ENCODE measurements at places on chromosomes 6 and 20.
A peak's percentile ranks its signal among the peaks of the same experiment; 100 is the strongest.

DNA sequence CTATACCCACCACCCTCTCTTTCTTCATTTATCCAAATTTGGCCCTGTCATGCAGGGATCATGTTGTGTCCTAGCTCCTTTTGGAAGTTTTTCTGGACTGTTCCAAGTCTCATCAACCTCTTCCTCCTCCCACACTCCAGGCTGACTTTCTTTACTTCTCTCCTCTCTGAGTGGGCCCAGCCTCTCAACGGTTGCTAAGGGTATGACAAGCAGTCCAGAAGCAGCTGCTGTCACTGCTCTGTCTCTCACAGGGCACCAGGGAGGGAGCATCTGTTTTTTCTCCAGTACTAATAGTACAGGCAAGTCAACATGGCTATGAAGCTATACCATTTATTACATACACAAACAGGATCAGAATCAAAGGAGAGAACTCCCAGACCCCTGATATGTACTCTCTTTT, 8.2 kb downstream of the NT5DC1 start:
- no peak for DNase-seq

DNA sequence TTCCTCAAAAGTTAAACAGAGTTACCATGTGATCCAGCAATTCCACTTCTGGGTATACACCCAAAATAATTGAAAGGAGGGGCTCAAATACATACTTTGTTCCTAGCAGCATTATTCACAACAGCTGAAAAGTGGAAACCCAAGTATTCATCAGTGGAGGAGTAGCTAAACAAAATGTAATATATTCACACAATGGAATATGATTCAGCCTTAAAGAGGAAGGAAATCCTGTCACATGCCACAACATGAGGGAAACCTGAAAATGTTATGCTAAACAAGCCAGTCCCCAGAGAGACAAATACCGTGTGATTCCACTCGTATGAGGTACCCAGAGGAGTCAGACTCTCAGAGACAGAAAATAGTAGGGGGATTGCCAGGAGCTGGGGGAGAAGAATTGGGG, 44.5 kb downstream of the PXDC1 start:
- no peak for DNase-seq

GRCh38 chr6:6925391-6926164, 182.2 kb upstream of the RREB1 start:
- no peak for DNase-seq

DNA sequence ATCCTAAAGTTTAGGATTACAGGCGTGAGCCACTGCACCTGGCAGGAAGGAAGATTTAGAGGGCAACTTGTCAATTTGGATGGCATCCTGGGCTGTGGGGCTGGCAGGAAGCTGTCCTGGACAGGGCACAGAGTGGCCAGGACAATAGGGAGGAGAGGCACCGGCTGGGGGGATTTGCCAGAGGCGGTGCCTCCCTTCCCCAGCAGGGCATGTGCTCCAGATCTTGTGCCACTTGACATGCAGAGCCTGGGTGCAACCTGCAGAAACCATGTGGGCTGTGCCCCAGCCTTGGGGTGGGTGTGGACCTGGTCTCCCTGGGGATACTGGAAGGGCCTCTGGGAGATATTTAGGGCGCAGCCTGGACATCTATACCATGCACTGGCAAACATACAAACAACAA, 58.6 kb upstream of the EEF1A1 start:
- DNase-seq = no peak

DNA sequence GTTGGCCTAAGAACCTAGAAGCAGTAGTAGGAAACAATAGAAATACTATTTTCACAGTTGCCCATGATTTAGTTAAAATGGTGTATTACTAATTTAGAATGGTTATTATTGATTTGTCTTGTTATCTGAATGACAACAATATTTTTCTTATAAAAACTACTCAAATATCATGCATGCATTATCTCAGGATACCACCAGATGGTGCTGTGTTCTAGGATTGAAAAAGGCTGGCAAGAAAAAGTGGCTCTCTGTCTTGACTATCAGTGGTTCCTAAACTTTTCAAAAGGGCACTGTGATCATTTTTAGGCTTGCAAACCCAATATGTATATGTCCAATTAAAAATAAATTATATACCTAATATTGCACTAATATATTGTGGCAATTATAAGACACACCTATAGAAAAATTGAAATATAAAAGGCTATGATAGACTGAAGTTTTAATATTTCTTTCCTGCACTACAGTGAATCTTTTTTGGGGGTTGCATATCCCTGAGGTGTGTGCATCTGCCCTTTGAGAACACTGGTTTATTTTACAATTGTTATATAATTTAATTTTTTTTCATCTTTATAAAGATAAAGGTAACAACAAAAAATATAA, 131.7 kb upstream of the MLIP start:
- DNase-seq = peak; percentile 15

- no peak for DNase-seq
These were observed 117.3 kb downstream of the TMEM170B start for GRCh38 chr6:11654876-11655275.

DNA sequence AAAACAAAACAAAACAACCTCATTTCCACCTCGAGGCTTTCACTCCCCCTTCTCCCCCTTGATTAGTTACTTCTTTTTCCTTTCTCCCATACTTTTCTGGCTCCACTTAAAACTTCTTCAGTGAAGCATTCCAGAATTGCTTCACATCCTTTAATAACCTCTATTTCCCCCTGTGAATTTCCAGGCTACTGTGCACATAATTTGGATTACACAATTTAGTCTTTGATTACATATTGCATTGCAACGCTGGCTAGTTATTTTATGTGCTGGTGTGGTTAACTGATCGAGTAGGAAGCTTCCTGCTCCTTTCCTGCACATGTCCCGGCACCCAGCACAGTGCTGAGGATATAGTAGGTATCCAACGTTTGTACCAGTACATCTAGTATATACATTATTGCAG, 28.1 kb upstream of the EEF1E1 start:
- no peak for DNase-seq

- no peak for DNase-seq
These were observed 619 bp downstream of the DAAM2 start for GRCh38 chr6:39792540-39793450.

DNA sequence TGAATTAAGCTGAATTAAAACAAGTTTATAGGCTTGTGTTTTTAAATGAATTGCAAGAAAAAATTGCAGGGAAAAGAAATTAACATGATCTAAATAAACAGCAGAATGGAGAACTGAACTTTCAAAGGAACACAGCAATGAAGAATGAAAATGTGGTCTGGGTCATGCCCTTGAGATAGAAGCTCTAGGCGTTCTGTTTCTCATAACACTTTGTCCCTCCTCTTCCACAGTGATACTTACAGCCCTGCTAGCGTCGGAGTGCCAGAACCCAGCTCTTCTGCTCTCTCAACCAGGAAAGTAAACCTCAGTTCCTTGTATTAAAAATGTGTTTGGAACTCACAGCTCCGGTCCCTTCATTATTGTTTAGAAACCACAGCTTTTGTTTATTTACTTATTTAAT, 11.4 kb downstream of the HMGCLL1 start:
- DNase-seq = no peak

- no peak for DNase-seq
These were observed 36.1 kb downstream of the GABRR2 start for GRCh38 chr6:89278956-89279355.

DNA sequence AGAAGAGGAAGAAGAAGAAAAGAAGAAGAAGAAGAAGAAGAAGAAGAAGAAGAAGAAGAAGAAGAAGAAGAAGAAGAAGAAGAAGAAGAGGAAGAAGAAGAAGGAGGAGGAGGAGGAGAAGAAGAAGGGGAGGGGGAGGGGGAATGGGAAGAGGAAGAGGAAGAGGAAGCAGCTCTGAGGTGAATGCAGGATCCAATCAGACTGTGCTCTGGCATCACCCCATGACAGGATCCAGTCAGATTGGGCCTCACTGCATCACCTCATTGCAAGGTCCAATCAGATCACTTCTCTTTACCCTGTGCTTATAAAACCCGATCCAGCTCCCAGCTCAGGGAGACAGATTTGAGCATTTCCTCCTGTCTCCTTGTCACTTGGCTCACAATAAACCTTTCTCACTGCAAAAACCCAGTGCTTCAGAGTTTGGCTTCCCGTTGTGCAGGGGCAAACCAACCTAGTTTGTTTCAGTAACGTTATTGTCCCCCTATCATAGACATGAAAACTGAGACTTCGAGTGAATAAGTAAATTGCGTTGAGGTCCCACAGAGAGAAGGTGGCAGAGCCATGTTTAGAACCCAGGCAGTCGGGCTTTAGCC, 28.6 kb upstream of the YWHAB start:
- DNase-seq = no peak

DNA sequence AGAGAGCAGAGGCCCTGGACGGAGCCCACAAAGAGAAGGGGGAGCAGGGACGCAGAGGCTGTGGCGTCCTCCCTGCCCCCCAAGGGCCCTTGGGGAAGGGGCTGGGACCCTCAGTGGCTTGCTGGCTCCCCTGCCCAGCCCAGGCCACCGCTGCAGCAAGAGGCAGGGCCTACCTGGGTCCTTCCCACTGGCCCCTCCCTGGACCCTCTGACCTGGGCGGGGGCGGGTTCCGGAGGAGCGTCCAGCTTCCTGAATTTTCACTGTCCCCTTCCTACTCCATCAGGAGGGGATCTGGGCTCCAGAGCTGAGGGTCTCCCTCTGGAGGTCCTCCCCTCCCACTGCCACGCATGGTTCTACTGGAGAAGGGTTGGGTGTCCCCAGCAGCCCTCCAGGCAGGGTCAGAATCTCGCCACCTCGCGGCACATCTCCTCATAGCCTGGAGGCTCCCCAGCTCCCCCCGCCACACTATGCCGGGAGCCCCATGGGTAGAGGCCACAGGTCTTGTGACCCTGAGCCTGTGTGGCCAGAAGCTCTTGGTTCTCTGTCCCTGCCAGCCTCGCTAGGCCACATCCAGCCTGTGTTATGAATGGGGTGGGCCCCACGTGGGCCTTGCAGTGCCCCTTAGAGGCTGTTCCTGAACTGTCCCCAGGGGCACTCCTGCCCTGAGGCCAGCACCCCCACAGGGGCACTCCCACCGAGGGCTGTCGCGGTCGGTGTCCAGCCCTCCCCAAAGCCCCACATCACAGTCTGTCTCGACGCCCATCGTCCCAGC, 1.0 kb upstream of the SOX18 start:
- no peak for DNase-seq

DNA sequence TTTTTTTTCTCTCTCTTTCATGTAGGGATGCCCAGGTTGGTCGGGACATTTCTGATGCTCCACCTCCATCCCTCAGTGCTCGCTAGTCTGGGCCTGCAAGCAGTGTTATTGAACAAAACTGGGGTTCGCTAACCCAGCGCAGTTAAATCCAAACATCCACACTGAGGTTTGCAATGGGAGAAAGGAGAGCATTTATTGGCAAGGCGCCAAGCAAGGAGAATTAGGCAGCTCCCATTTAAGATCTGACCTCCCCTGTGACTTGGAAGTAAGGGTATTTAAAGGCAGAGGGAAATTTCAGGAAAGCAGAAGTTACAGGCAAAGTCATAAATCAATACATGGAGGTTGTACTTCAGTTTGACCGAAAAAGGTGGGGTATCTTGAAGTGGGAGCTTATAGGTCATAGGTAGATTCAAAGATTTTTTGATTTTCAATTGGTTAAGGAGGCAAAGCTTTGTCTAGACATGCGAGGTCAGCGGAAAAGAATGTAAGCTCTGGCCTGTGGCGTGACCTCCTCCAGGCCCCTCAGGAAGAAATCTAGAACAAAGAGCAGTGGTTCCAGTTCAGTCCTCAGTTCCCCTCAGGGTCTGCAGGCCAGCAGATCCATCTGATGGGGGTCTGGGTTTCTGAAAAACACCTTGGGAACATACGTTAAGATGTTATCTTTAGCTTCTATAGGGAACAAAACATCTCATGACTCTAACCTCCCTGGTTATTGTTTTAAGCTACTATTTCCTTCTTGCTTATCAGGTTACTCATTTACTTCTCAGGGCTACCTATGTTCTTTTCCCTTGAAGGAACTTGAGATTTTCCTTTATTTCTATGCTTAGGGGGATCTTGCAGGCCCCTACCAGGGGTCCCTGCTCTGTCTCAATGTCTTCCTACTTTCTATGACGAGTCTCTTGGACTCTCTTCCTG, 66.0 kb upstream of the KIF16B start:
- no peak for DNase-seq

DNA sequence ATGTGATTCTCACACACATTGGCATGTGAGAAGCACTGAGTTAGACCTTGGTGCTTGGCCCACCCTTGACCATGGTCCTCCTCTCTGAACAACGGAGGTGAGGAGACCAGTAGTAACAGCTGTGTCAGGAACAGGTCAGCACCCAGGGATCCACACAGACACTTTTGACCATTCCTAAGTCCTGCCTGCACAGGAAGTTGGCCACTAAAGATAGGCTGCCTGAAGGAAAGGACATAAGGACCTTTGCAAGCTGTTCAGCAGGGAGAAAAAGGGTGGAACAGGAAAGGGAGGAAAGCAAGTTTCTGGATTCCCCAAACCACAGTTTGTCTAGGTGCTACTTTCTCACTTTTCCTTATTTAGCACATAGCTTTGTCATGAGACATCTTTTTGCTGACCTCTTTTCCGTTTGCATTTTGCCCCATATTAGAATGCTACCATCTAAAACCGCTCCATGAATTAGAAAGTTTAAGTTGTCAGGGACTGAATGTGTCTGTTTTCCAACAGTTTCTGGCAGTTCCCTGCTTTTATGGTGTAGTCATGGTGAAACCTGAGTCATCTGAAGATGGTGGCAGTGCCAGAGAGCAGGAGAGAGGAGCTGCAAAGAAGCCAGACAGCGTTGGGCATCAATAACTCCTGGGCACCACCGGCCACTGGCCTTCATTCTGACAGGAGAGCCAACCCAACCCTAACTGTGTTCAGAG, 1.1 kb upstream of the CD109 start:
- no peak for DNase-seq

DNA sequence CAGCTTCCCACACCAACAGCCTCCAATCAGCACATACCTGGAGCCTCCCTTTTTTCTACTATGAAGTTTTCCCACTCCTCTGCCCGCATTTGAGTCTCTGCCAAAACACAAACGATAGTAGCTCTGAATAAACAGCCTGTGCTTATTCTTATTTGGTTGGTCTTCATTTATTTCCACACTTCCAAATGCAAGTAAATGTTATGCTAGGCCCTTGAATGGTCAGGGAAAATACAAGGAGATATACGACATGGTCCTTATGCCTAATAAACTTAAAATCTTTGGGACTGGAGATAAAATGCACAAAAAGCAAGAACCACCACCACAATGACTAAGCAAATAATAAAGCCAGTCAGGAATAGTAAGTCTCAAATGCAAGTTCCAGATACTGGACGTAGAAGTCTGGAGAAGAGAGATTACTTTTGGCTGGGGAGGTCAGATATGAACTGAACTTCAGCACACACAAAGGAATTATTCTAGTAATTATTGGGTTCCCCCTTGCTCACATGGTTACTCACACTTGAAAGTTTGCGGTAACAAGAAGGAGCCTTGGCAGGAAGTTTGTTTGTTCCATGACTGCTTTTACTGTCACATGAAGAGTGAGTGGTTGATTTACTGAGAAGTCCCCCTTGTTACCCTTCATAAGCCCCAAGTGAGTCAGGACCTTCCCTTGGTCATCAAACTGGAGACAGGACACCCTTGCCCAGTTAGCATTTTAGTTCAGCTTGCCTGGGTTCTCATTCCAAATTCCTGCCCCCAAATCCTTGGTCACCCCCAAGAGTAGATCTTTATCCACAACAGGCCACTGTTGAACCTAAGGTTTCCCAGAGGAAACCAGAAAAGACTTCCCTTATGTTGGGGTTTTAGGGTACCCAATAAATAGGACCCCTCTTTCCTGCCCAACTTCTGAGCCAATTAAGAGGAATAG, 511.2 kb upstream of the JARID2 start:
- DNase-seq = peak; percentile 63

GRCh38 chr6:80438772-80439171, 332.3 kb downstream of the BCKDHB start:
- DNase-seq = no peak

- no peak for DNase-seq
These were observed at the start of gene HCK for GRCh38 chr20:32052090-32052777. HCK (plus strand) TSS chr20:32052242.
